A673 (cell line): ENCODE measurements at places on chromosomes 2 and 18.

- DNase-seq = no peak
Observed at GRCh38 chr2:129179199-129179598, 800.3 kb upstream of the RAB6C start.

- peak; percentile 62 for DNase-seq
Observed at GRCh38 chr2:186862869-186863709, 14.1 kb upstream of the ZSWIM2 start.

DNA sequence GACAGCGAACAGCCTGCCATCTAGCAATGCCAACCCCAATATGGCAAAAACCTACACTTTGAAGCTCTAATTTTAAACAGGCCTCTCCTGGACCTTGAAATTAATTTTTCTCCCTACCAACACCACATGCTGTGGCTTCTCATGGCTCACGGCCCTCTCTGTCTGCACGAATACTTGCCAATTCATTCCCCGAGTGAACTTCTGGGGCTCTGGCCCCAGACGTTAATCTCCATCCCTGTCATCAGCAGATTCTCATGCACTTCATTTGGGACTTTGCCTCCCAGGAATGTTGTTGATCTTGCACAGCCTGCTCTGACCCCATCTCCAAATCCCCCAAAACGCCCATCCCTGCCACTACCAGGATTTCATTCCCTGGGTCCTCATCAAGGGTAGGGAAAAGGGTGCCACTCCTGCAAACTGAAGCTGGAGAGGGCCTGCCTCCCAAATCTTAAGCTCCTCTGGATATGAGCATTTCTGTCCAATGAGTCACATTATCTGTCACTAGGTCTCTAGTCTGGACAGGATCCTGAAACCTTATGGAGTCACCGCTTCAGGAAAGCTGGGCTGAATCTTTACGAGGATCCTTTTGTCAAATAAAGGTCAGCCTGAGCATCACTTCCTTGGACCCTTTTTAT lies 10.4 kb downstream of the FIGLA start:
- DNase-seq = no peak

DNA sequence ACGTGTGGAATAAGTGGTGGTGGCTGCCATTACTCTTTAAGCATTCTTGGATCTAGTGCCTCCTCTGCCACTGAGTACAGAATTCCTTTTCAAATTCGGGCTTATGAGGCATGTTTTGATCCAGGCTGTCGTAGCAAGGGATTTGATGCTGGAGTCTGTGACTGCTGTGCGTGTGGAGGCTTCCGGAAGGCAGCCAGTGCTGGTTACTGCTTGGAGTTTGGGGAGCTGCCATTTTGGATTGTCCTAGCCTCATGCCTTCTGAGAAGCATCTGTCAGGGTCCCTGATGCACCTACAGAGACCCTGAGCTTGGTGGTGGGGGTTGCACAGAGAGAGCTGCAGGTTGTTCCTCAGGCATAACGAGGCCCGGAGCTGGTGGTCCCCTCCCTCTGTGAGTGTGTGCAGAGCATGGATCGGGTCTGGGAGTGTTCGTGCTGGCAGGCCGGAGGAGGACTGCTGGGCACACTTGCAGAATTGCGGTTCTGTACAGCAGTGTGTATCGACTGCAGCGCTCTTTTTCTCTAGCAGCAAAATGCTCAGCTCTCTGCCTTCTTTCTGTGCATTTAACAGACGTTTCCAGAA lies 7.7 kb downstream of the HPCAL1 start:
- no peak for DNase-seq

DNA sequence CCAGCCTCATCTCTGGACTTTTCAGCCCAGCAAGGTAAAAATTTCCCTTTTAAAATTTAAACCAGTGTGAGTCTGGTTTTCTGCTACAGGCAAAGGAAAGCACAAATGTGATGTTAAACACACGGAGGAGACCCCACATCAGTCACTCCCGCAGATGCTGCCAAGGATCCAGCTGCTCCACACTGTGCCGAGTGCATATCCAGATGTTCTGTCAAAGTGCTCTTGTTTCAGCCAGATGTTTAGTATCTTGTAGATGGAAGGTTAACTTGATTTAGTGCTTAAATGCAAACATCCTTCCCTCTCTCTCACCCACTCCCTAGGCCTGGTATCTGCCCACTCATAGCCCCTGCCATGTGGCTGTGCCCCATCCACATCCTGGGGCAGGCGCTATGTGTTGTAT lies 15.8 kb upstream of the ATOH8 start:
- DNase-seq = no peak

GRCh38 chr2:120224735-120225548 lies 1.7 kb upstream of the TMEM185B start:
- no peak for DNase-seq

DNA sequence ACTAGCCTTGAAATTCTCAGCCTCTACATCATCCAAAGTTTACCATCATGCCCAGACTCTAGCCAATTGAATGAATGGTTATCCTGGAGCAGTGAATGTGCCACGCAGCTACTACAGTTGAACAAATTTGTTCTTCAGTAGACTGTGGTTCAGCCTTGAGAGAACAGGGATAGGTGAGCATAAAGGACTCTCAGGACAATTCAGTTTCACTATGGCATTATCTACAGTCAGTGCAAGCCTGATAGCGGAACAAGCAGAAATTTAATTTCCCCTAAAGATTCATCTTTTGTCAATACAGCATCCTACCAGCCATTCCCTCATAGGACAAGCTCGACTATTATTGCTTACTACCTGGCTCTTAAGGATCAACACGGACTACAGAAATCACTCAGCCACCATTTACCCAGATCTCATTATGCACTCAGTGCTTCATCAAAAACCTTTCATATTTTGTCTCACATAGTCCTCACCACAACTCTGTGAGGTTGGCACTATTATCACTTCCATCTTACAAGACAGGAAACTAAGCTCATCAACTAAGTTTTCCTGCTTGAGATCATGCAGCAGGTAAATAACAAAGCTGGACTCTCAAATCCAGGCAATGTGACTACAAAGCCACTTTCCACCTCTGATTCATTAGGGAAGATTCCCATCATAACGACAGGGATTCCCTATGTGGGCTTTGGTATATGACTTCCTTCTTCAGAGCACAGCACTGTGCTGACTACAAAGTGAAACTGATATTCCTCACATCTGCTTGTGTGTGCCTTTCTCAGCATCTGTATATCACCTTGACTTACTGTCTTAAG lies 181.5 kb upstream of the ACVR2A start:
- DNase-seq = no peak

GRCh38 chr2:241282555-241282954 lies 32.9 kb downstream of the HDLBP start:
- DNase-seq = no peak

- DNase-seq = peak; percentile 9
Observed at GRCh38 chr2:108417254-108417653, 31.8 kb upstream of the GCC2 start.

GRCh38 chr2:104164721-104165252 lies 689.1 kb upstream of the POU3F3 start:
- no peak for DNase-seq

DNA sequence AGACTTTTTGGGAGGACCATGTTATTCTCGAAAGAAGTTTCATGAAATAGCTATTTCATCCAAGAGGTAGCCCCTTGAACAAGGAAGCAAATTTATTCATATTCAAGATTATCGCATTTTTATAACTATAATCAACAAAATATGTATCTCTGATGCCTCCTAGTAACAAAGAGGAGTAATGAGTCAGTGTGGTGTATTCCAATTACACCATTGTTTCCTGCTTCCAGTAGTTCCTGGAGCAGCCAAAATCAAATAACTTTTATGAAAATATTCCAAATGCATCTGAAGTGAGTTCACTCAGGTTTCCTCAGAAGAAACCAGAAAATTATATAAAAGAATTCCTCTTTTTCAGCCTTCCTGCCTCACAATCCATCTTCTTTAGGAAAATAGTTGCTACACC lies 43.0 kb downstream of the ANKRD36B start:
- no peak for DNase-seq

GRCh38 chr18:37430357-37431076 lies 135.1 kb downstream of the CELF4 start:
- no peak for DNase-seq

- DNase-seq = no peak
Observed at GRCh38 chr2:216925636-216926366, 65.9 kb upstream of the TNP1 start.

DNA sequence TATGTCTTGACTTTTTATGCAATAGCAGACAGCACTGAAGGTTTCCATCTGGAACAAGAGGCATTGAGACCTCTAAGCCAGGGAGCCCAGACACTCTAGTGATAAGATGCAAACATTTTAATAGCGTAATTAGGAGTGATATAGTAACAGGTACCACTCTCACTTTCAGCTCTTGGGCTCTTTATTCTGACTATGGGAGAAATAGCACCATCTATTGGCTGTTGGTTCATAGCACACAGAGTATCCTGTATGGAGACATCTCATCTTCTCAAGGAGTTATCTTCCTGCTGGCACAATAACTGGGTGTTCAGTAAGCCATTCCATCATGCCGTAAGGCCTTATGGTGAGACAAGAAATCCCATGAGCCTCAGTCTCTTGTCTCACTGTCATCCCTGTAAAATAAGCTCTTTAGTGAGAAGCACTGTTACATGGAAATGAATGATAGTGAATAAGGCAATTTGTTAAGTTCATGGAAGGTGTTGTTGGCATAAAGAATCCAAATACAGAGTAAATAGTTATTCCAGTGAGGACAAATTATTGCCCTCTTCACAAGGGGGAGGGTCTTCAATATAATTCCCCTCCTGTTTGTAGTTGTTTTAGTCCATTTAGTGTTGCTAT lies 48.3 kb downstream of the THUMPD2 start:
- peak; percentile 62 for DNase-seq
